ENCODE measurements at places on chromosomes 3 and 15.

DNA sequence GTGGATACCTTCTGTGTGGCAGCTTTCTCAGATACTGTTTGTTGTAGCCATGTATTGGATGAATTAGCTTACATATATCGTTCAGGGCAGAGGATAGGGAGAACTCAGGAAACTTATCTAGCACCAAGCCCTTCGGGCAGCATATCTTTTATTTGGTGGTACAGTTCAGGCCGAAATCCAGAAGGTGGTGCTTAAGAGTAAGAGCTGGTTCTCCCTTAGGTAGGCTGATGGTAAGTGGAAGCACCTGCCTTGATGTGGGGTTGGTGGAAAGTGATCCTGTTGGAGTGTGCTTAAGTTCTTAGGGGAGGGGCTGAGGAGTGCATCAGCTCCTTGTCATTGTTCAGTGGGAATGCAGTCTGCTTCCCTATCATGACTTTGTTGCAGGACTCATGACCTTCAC, 187.5 kb downstream of the DOCK3 start:
- no peak for DNase-seq

DNA sequence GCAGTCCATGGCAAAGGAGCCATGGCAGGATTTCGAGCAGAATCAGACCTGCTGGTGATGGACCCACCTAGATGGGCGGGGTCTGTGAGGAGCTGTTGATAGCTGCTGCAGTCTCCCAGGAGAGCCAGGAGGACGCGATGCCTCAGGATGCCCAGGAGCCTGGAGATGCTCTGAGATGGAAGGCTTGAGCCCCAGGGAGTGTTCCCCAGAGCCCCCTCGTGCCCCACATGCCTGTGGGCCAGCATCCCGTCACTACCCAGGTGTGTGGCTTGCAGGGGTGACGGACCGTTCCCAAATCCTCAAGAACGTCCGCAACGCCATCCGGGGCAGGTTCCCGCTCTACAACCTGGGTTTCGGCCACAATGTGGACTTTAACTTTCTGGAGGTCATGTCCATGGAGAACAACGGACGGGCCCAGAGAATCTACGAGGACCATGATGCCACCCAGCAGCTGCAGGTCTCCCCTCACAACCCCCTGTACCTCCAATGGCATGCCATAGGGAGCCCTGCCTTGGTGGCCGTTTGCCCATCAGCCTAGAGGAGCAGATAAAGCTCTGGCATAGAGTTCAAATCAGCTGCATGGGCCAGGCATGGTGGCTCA, 6.7 kb downstream of the ITIH1 start:
- DNase-seq = no peak

GRCh38 chr15:59892985-59893384, 111.1 kb upstream of the FOXB1 start:
- no peak for DNase-seq

DNA sequence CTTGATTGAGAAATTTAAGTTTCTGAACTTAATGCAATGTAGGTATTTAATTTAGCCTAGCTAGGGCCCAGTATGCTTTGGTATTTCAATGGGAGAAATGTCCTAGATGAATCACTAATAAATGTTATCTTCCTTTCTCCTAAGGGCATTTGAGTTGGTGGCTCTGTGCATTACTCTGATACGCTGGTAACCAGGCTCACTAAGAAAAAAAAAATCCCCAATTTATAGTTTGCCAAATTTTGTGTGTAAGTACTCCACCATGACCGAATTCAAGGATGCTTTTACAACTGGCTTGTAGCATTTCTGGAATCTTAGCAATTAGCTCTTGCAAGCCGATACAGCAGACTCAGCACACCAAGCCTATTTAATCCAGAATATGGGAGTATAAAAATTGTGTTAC, 94.6 kb upstream of the LPP start:
- DNase-seq = no peak

GRCh38 chr15:73518180-73518862, 75.4 kb downstream of the REC114 start:
- DNase-seq = no peak

- DNase-seq = no peak
Observed at GRCh38 chr3:188527389-188527788, 373.4 kb downstream of the LPP start.

DNA sequence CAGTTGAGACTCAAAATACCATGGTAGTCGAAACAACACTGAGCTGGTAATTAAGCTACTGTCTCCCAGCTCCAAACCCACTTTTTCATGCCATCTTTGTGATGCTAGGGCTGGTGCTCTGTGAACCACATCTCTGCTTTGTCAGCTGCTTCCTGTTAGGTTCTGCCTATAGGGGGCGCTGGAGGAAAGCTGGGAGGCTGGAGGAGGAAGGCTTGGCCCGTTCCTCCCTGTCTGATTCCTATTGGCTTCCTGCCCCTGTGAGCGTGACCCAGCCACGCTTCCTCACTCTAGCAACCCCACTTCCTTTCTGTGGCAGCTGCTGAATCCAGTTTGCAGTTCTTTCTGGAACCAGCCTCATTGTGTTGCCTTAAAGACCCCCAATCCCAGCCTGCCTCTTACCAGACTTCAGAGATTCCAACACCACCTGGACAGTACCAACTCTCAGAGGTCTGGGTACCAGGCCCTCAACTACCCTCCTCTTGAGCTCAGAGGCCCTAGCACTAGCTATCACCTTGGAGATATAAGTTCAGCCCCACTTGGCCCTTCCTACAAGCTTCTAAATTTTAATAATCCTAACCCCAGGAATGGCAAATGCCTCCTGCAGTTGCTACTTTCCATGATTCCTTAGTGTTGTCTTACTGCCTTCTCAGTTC, 120.9 kb downstream of the ERC2 start:
- DNase-seq = no peak

- no peak for DNase-seq
Observed at GRCh38 chr15:46442184-46442583, 807.4 kb downstream of the SQOR start.
